RWPE2 (cell line): ENCODE measurements at places on chromosomes 13 and 19.

DNA sequence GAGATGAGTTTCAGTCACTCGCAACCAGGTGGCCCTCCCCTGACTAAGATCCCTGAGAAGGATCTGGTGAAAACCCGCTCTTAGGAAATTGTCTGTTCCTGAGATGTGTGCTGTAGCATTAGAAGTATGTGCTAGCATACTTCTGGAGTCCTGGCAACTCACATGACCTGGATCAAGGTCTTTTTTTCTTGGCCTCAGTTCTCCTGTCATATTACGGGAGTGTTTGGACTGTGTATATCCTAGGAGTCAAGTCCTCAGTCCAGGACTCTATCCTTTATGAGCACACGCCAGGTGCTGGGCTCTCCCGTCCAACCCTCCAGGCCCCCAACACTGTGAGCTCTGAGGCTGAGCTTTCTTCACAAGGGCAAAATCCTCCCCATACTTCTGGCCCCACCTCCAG, 156.4 kb downstream of the UQCRFS1 start:
- no peak for DNase-seq

DNA sequence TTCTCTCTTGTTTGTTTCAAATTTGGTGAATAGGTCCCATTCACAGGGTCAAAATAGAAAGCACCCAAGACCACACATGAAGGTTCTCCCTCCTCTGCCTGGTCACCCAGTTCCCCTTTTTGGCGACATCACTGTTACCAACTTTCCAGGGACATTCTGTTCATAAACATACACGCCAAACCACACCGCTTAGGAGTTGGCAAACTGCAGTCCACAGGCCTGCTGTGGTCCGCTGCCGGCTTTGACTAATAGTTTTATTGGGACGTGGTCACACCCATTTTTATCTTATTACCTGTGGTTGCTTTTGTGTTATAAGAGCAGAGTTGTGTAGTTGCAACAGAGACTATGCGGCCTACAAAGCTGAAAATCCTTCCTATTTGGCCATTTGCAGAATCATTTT, 24.2 kb downstream of the UHRF1 start:
- no peak for DNase-seq

- DNase-seq, result no peak
Observed at GRCh38 chr13:28001837-28002473, 13.5 kb upstream of the URAD start.

DNA sequence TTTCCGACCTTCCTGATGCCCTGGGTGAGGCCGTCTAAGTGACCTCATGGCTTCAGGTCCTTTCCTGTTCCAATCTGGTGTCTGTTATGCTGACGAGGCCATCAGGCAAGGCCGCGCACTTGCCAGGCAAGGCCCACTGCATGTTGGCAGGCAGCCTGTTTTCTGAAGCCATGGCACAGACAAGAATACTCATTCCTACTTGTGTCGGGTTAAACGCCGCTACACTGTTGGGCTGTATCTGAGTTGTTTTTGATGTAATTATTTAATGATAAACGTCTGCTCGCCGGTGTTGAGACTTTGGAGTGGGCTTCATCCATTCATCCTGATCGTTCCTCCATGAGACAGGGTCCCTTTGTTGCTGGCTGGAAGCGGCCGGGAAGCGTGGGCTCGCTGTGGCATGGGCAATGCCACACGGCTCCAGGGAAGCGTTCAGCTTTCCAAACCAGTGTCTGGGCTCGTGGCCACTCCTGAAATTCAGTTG, 92.1 kb downstream of the ATP11A start:
- no peak for DNase-seq
